ENCODE measurements at places on chromosomes 1 and 21.

GRCh38 chr1:67626861-67627235 is 58.2 kb upstream of the GADD45A start:
- no peak for DNase-seq

DNA sequence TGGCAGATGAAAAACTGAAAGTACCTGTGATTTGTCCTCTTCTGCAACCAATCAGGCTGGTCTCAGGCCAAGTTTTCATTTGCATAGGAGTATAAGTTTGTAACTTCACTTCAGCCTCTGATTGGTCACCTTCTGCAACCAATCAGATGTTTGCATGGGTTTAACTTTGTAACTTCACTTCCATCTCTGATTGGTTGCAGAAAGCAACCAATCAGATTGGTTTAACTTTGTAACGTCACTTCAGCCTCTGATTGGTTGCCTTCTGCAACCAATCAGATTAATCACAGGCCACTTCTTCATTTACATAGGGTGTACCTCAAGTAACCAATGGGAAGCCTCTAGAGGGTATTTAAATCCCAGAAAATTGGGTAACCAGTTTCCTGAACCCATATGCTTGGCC is 18.9 kb upstream of the TUT4 start:
- no peak for DNase-seq

GRCh38 chr21:34962586-34963222 is 86.4 kb downstream of the RUNX1 start:
- DNase-seq = no peak

GRCh38 chr1:119115311-119115710 is 25.1 kb downstream of the WARS2 start:
- DNase-seq = no peak

DNA sequence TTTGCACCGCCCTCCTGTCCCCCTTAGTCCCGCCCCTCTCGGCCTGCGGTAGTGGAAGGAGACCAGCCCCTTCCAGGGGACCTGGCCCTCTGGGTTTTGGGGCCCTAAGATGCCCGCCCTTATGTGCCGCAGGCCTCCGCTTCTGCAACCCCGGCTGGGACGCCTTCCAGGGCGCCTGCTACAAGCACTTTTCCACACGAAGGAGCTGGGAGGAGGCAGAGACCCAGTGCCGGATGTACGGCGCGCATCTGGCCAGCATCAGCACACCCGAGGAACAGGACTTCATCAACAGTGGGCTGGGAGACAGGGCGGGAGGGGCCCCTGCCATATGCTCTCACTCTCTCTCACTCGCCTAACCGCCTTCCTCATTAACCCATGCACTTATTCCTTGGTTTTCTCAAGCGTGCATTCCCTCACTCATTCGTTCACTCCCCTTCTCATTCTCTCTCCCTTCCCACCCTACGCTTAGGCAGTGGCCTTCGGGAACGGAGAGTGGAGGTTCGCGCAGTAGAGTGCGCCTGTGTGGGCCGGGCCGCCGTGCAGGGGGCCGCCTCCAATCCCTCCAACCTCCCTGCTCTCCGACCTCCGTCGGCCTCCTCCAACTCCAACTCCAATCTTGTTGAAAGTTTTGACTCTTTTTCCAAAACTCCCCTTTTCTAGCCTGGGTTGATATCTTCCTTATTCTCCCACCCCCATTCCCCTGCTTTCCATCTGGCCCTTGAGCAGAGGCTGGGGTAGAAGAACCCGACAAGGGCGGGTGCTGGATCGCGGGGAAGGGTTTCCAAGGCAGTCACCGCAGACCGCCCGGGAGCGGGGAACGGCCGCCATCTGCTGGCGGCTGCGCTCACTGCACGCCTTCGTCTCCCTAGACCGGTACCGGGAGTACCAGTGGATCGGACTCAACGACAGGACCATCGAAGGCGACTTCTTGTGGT is 15.2 kb downstream of the BCAN start:
- peak; percentile 86 for DNase-seq

GRCh38 chr1:204031098-204031710 is 41.7 kb upstream of the SOX13 start:
- no peak for DNase-seq

- peak; percentile 60 for DNase-seq
Observed at GRCh38 chr1:212749821-212750535, 41.6 kb downstream of the NSL1 start.

DNA sequence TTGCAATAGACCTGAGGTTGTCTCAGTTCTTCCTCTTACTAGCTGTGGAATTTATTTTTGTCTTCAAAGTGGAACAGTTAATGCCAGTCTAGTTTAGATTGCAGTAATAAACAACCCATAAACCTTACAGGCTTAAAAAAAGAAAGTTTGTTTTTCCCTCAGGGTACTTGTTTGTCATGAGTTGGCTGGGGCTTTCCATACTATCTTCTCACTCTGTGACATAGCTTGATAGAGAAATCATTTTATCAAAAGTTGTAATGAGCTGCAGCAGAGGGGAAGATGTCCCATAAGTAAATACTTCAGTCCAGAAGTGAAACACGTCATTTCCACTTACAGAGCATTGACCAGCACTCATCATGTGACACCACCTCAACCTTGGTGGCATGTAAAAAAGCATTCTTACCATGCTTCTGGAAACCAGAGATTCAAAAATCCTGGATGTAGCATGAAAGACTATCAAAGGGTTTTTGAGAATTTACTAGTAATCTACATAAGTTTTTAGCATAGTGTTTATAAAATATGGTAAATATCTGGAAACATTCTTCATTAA is 62.8 kb upstream of the COL11A1 start:
- no peak for DNase-seq

- peak; percentile 61 for DNase-seq
Observed at GRCh38 chr1:226870401-226871279, at the start of gene PSEN2. TSS of gene PSEN2 (plus strand) at chr1:226870616. CDS start at chr1:226881908, 11,292 bp downstream.

DNA sequence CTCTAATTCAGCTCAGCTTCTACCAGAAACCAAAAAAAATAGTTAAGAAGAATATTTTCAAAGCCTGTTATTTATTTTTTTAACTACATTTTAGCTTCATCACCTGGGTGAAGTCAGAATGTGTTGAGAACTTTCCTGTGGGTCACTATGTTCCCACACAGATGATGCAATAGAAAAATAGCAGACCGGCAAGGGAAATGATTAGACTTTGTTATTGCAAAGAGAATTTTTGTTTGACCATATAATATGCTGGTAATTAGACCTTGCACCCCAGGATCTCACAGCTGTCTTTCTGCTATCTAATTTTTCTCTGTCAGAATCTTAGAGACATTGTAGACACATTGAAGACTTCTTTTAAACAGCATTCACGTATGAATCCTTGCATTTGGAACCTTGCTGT is 299.3 kb downstream of the TBX15 start:
- no peak for DNase-seq

- no peak for DNase-seq
Observed at GRCh38 chr1:40394491-40395172, 21.1 kb downstream of the SMAP2 start.

GRCh38 chr1:221961532-221962292 is 219.8 kb upstream of the DUSP10 start:
- DNase-seq = no peak

DNA sequence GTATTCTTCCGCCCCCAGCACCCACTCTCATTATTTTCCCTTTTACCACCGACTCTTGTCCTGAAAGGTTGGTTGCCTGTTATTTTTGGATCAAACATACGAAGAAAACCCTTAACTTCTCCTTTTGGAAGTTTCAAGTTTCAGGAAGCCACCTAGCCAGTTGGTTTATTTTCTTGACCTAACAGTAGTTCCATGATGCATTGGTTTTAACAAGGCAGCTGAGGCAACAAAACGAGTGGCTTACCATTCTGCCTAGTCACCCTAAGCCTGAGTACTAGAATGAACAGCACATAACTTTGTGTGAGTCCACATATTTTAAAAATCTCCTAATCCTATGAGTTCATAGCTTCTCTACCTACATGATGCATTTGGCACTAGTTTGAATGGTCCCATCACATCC is 28.9 kb downstream of the OLFM3 start:
- DNase-seq = no peak

GRCh38 chr1:9371391-9371935 is 78.8 kb downstream of the SPSB1 start:
- no peak for DNase-seq

DNA sequence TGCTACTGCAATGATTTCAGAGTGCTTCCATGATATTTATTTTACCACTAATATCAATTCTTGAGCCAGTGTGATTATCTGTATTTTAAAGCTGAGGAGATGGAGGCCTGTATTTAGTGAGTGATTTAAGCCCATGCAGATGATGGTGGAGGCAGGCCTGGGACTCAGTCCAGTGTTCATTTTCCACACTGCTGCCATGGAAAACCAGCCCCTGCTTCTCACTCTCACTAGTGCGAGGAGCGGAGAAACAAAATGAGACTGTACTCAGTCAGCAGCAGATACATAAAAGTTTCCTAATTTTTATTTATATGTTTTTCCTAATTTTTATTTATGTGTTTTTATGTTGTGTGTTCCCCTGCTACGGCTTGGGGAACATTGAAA is 32.8 kb downstream of the LRRC8B start:
- DNase-seq = no peak

DNA sequence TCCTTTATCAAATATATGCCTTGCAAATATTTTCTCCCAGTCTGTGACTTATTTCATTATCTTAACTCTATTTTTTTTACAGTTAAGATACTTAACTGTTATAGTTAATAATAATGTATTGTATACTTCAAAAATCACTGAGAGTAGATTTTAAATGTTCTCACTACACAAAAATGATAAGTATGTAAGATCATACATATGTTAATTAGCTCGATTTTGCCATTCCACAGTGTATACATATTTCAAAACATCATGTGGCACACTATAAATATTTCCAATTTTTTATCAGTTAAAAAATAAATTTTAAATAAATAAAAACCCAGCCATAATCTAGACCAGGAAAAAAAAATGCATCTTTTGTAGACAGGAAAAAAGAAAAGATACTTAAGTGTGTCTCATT is 27.2 kb downstream of the CTTNBP2NL start:
- no peak for DNase-seq

DNA sequence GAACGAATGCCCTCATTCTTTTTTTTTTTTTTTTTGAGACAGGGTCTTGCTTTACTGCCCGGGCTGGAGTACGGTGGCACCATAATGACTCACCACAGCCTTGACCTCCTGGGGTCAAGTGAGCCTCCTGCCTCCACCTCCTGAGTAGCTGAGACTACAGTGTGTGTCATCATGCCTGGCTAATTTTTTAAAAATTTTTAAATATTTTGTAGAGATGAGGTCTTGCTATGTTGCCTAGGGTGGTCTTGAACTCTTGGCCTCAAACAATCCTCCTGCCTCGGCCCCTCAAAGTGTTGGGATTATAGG is 69.4 kb downstream of the ALG14 start:
- no peak for DNase-seq

DNA sequence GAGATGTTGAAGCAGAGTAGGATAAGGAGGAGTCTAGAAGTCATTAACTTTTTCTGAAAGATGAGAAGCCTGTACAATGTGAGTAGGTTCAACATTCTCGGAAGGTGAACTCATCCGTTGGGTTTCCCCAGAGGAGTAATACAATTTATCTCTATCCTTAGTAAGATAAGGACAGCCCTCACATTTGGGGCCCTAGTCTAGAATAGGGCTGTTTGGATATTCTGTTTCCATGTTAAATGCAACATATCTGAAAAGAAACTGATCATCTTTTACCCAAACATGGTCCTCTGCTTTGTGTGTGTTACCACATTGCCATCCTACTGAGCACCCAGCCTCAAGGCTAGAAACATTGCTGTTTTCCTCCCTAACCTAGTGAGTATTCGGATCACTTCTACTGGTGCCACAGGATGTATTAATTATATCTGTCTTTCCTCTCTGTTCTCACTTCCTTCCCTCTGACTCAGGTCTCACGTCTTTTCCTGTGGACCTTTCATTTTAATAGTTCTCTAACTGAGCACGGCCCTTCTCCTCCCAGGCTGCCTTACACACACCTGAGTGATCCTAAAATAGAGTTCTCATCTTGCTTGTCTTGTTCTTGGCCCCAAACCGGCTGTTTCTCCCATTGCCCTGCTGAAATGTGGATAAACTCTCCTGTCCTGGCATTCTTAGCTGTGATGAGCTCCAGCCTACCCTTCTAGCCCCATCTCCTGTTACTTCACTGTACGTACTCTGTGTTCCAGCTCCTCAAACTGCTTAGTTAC is 91.7 kb downstream of the CDC14A start:
- DNase-seq = no peak

- no peak for DNase-seq
Observed at GRCh38 chr1:52365071-52365745, 797 bp downstream of the CC2D1B start.

DNA sequence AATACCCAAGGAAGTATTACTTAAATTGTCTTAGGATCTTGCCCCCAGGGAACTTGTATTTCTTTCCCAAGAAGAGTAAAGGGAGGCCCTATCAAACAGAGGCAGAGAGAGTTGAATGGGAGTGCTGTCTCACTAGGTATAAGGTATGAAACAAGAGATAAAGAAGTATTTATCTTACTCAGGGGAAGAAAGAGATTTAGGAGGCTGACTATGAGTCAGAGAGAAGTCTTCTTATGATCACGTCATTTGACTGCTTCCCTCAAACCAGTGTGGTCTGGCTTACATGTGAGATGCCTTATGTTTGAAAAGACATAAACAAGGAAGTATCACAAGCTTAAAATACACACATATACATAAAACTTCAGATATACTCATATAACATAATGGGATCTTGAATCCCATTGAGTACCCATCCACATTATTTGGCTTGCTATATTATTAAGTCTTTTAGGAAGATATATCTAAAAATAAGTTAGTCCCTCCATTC is 29.6 kb downstream of the DUSP10 start:
- DNase-seq = no peak

All from midbrain (tissue), 1 donor.